ENCODE measurements at places on chromosomes 11 and 22.
A peak's percentile ranks its signal among the peaks of the same experiment; 100 is the strongest.

GRCh38 chr11:117932947-117933346, 3.7 kb upstream of the TMPRSS13 start:
- no peak for DNase-seq

GRCh38 chr11:10012068-10012467, 282.0 kb downstream of the SBF2 start:
- no peak for DNase-seq

DNA sequence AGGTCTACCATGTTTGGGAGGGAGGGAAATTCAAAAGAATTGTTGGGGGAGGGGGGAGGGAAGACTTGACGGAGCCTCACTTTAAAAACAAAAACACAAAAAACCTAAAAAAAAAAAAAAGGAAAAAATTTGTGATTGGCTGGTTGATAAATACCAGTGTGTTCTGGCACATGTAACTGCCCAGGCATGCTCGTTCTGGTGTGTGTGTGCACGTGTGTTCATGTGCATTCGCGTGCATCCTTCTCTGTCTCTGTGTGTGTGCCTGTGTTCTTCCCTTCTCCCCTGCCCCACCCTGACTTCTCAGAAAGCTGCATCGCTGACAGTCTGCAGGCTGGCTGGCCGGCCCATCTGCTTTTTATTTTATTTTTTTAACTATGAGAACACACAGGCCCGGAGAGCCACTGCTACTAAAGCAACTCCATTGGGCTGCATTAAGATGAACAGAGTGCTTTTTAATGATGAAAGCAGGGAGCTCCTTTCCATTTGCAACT, 22.6 kb upstream of the ADSL start:
- DNase-seq: no peak

DNA sequence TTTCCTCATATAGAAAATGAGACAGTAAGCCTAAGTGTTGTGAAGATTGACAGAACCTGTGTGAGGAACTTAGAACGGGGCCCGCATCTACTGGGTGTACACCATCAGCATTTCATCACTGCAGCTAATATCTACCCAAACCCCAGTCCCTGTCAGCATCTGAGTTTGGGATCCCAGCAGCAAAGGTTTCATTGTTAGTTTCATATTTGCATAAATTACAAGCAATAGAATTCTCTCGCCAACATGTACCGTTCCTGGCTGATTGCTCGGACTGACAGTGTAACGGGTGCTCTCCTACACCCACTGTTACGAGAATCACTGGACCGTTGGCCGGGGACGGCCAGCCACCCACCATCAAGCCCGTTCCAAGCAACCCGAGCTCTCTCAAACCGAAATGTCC, 10.4 kb upstream of the TMPRSS6 start:
- DNase-seq: no peak

DNA sequence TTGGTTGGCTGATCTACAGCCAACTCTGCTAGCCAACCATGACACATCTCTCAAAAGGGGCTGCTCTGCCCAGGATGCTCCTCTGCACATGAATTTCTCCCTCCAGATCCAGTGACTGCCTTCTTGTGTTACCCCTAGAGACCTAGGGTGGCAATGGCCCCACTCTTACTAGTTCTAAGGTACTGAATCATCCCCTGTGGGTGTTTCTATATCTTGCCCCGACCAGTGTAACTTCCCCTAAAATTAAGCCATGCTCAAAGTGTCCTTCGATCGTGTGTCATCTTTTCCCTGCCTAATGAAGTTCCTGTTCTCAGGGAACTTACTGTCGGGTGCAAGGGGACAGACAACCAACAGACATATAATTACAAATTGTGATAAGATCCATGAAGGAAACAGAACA, 113.3 kb downstream of the FAM76B start:
- no peak for DNase-seq

GRCh38 chr11:91178366-91178765, 955.5 kb upstream of the CHORDC1 start:
- DNase-seq: no peak

DNA sequence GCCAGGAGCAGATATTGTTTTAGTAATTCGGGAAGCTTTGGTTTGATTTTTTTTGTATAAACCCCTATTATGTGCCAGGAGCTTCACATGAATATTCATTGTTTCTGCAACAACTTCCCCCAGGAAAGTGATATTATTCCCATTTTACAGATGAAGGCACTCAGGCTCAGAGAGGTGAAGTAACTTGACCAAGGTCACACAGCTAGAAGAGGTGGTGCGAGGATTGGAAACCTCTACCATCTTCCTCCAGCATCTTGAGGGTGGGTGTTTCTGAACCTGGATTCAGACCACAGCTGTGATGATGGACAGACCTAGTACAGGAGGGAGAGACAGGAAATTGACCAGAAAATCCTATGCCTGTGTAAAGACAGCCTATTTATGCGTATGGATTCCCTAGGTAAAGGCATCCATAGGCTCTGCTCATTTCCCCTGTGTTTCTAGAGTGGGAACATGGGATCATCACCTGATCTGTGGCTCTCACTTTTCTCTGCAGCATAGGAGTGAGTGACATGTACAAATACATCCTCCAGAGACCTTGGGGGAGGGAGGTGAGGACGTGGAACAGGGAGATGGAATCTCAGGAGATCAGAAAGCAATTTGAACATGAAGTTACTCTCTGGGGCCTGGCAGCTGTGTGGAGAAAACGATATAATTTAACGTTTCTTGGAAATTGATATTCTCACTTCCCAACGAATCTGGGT, 81.4 kb downstream of the TSPAN18 start:
- DNase-seq: no peak

- DNase-seq: no peak
Measured at GRCh38 chr11:17229481-17230152, 21.8 kb upstream of the PIK3C2A start.

- no peak for DNase-seq
Measured at GRCh38 chr11:79439886-79440570, 802 bp downstream of the TENM4 start.

DNA sequence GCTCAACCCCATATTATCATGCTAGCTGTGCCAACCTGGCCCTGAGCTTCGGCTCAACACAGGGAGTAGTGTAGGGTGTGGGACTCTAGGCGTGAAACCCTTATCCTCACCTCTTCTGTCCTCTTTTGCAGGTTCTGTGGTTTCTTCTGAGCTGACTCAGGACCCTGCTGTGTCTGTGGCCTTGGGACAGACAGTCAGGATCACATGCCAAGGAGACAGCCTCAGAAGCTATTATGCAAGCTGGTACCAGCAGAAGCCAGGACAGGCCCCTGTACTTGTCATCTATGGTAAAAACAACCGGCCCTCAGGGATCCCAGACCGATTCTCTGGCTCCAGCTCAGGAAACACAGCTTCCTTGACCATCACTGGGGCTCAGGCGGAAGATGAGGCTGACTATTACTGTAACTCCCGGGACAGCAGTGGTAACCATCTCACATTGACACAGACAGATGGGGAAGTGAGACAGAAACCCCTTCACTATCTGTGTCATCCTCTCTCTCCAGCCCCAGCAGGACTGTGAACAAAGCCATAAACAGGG, 76.4 kb downstream of the GGTLC2 start:
- no peak for DNase-seq

DNA sequence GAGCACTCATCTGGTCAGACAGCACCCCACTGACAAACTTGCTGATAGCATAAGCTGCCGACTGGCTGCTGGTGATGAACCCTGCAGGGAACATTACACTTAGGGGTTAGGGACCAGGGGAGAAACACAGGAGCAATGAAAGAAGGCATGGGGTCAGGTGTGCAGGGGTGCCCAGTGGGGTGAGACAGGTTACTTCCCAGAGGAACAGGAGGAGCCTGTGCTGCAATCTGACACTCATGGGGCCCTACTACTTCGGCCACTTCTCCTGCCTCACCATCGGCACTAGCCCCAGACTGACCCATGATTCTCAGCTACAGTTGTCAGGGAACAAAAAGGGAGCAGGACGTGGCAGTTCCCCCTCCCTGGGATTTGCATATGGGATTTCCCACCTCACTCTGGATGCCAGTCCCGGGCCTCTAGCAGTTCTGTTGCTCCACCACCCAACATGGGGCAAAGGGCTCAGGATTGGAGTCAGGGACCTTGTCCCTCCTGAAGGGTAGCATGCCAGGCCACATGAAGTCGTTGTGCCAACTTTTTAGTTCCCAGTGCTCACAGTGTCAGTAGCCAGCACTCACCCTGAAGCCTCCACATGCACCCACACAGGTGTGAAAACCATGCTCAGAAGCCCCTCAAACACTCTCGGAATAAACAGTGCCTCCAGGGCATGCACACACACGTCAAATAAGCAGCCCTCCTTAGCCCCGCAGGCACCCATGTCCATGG, 2.2 kb downstream of the SLC37A4 start:
- DNase-seq: no peak

- DNase-seq: no peak
Measured at GRCh38 chr11:111465400-111465799, 46.8 kb downstream of the BTG4 start.

- DNase-seq: no peak
Measured at GRCh38 chr22:24144778-24145085, 36.6 kb upstream of the SUSD2 start.

- DNase-seq: peak; percentile 54
Measured at GRCh38 chr11:73295241-73295995, 12.7 kb upstream of the ARHGEF17 start.

DNA sequence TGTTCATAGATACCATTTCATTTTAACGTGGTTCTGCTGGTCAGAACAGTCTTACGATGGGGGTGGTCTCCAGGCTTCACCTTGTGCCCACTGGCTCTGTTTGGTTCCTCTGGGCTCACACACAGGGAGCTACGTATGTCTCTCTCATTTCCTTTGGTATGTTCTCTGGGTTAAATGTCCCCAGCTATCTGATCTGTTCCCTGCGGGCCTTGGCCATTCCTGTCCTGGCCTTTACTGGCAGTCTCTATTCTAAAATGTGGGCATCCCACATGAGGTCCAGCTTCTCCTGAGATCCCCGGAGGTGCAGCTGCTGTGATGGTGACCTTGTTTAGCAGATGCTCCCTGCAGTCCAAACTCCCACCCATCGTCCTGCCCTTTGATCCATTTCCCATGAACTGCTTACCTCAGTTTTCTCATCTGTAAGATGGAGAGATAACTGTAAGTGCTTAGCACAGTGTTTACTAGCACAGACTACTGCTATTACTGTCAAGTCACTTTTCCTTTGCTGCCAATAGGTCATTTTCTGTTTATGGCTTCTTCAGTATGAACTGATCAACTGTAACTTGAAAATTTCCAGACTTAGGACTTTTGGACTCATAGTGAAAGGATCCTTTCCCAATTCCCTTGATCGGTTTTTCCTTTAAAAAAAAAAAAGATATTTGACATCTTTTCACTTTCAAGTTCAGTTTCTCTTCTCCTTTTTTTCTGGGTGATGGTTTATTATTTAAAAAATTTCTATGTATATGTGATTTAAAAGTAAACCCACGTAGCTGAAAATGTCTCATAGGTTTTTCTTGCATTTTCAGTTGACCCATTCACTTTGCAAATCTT, 92.9 kb downstream of the PTPRJ start:
- no peak for DNase-seq

GRCh38 chr22:36729321-36729720, 25.8 kb upstream of the CACNG2 start:
- no peak for DNase-seq

- no peak for DNase-seq
Measured at GRCh38 chr22:23925020-23925606, 30.9 kb downstream of the MIF start.

- DNase-seq: no peak
Measured at GRCh38 chr11:6298605-6299004, 21.7 kb downstream of the CAVIN3 start.

DNA sequence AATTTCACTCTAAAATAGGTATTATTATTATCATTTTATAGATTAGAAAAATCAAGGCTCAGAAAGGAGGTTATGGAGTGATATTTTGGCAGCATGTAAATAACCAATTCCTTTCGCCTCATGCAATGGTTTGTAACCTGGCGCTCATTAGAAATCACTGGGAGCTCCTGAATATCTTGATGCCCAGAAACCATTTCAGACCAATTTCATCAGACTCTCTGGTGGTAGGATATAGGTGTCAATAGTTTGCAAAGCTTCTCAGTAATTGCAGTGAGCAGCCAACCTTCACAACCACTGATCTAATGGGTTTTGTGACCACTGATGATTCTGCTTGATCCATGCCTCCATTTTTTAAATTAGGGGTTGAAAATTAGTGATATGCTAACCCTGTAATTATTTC, 57.8 kb upstream of the ZC3H12C start:
- no peak for DNase-seq

DNA sequence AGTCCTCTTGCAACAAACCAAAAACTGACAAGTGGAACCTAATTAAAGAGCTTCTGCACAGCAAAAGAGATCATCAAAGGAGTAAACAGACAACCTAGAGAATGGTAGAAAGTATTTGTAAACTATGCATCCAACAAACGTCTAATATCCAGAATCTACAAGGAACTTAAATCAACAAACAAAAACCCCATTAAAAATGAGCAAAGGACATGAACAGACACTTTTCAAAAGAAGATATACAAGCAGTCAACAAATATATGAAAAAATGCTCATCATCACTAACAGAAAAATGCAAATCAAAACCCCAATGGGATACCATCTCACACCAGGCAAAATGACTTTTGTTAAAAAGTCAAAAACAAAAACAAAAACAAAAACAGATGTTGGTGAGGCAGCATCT, 33.7 kb downstream of the ZNF214 start:
- no peak for DNase-seq

DNA sequence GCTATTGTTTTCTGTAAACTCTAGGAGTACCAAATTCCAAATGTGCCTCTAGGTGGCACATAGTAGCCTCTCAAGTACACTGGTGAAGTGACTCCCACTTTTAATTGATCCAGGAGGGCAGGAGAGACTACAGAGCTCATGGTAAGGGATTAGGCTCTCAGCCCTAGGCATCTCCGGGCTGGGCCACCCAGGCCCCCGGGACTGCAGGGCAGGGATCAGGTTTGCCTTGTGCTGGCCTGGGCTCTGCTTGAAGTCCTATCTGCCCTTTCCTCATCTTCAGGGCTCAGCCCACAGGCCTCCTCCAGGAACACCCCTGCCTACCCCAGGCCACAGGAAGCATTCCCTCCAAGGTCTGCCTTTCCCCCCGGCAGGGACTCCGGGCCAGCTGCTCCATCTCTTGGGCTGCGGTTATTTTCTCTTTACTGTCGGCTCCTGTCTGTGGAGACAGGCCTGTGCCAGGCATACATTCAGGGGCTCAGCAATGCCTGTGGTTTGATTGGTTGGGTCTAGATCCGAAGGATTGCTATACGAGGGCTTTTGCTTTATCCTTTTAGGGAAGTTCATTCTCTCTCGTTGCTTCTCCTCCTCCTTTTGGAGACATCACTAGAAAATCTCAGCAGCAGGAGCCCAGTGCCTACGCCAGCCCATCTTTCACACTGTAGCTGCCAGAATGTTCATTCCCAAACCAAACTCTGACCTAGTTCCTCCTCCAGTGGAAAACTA, 32.8 kb downstream of the PARVA start:
- DNase-seq: no peak

GRCh38 chr11:94673386-94673785, 94.8 kb upstream of the AMOTL1 start:
- no peak for DNase-seq

DNA sequence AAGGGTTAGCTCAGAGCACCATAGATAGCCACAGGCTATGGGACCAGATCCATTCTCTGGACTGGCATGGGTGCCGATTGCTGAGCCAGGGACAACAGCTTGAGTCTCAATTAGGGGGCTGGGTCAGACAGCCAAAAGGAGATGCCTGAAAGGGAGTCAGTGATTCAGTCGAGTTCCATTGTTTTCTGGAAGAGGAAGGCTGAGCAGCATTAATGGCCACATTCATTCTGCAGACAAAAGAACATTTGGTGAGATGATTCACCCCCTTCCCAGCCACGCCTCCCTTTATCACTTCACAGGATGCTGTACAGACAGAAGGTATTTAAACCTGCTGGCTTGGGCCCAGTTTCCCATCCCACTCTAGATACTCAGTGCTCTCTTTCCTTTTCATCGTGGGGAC, 131.9 kb downstream of the ADAMTS15 start:
- DNase-seq: no peak
